ENCODE measurements at places on chromosomes 5 and 9. TPM values are rescaled to one million over a fixed set of nuclear protein-coding genes. Genes with fewer than 3 reads are reported as not detected.

Gene GGTA1
- total RNA-seq = 6.9 TPM

Gene IPO11
- 38.9 TPM for total RNA-seq

GRCh38 chr9:129719135-129719534 lies 33.7 kb downstream of the PTGES start:
- no peak for DNase-seq

DNA sequence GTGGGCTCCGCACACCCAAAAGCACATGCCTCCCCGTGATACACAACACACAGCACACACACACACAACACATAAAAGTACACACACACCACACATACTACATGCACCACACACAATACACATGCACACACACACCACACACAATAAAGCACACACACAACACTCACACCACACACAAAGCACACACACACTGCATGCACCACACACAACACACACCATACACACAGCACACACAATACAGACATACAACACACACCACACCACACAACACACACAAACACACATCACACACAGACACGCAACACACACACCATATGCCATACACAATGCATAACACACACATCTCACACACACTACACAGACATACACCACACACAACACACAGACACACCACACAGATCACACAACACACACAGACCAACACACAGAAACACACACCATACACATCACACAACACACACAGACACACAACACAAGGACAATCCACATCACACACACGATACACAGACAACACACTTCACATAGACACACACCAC lies 3.4 kb upstream of the CCDC187 start:
- DNase-seq = no peak

Gene ACER2
- total RNA-seq = 1.7 TPM

DNA sequence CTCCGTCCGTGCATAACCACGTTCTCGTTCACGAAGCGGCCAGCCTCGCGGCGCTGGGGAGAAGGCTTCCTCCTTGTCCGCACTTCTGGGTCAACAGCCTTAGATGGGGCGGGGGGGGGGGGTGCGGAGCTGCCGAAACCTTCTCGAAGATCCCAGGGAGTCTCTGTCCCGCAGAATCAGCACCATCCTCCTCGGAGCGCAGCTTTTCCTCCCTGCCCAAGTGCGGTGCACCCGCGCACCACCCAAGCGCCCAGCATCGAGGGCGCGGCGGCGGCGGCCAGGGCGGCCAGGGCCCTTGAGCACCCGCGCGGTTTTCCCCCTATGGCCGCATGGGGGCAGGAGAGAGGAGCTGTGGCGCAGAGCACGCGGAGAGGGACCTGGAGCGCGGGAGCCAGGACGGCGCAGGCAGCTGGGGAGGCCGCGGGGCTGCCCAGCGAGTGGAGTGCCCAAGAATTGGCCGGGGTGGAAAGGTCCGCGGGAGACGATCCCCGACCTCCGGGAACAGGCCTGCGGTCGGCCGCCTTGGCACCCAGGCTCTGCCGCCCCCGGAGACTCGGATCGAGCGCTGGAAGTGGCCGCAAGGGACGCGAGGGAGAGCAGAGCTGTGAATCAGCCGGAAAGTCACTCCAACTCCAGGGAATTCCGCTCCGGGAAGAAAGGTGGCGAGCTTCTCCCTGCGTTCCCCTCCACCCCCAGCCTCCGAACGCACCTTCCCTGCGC lies 43.1 kb downstream of the TMEM174 start:
- DNase-seq = peak; percentile 93

GRCh38 chr5:135489466-135490244 lies 37.5 kb upstream of the TIFAB start:
- peak; percentile 34 for DNase-seq

Gene FABP6
- not detected for total RNA-seq

Gene TMEM203
- 38.3 TPM for total RNA-seq

Gene KLHL3
- total RNA-seq = 15.5 TPM

DNA sequence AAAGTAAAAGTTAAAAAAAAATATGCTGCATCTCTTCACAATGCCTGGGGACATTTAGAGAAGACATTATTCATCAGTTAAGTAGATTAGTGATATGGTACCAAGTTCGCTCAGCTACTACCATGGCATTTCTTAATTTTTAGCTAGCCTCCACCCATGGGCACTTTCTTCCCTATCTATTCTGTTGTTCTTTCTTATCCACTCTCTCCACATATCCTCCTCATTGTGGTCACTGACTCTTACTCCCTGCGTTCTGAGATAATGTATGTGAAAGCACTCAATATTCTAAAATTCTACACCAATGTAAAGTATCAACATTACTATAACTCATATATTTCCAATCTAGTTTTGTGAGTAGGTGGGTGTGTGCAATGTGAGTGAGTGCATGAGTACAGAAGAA lies 609.7 kb upstream of the DAB2 start:
- DNase-seq = no peak

DNA sequence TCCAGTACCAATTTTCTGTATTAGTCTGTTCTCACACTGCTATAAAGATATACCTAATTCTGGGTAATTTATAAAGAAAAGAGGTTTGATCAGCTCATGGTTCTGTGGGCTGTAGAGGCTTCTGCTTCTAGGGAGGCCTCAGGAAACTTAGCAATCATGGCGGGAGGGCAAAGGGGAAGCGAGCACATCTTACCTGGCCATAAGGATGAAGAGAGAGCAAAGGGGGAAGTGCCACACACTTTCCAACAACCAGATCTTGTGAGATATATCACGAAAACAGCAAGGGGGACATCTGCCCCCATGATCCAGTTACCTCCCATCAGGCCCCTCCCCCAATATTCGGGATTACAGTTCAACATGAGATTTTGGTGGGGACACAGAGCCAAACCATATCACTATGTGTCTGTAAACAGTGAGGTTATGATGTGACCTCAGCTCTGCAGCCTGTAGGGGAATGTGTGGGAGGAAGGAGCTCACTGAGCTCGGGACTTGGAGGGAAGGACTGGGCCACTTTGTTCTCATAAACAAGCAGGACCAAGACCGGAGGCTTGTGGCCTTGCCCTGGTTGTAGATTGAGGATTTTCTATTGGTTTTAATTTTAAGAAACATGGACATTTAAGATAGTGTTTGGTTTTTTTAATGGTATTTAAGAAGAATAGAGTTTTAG lies 85.2 kb downstream of the EHMT1 start:
- no peak for DNase-seq

GRCh38 chr9:126482361-126483044 lies 131.2 kb upstream of the LMX1B start:
- peak; percentile 83 for DNase-seq

Data from tongue (tissue), 3 donors.